Activated B cell treated with CpG ODN at 0.5 μM for 24 hours (primary cell): ENCODE measurements at places on chromosomes 3 and 15.

DNA sequence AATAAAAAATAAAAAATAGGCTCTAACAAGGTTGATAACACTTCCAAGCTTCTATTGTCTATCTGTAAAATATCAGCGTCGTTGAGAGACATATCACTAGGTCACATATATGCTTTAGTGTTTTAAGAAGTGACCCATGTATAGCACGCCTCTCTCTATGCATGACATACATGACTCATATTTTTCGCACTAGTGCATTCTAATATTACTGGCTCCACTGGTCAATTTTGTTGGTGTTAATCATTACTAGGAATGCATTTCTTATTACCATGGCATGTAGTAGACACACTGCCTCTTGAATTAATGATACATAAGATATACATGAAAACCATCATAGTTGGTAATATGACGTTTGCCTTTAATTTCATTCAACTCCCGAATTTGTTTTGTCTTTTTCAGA lies 203.1 kb downstream of the CHL1 start:
- DNase-seq, result no peak

GRCh38 chr15:59825901-59826300 lies 136.8 kb upstream of the BNIP2 start:
- no peak for DNase-seq

GRCh38 chr15:47553947-47554346 lies 163.4 kb upstream of the SEMA6D start:
- no peak for DNase-seq

DNA sequence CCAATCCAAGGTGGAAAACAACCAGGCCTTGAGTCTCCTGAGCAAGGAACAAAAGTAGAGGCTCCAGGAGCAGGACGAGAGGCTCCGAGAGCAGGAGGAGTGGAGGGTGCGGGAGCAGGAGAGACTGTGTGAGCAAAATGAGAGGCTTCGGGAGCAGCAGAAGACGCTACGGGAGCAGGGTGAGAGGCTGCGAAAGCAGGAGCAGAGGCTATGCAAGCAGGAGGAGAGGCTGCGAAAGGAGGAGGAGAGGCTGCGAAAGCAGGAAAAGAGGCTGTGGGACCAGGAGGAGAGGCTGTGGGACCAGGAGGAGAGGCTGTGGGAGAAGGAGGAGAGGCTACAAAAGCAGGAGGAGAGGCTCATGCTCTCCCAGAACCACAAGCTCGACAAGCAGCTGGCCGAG lies 60.3 kb upstream of the UBE2Q2 start:
- DNase-seq, result no peak

- no peak for DNase-seq
These were observed 7.6 kb downstream of the SLC27A2 start for GRCh38 chr15:50189633-50190032.

GRCh38 chr3:37115446-37115845 lies 58.9 kb downstream of the LRRFIP2 start:
- no peak for DNase-seq

DNA sequence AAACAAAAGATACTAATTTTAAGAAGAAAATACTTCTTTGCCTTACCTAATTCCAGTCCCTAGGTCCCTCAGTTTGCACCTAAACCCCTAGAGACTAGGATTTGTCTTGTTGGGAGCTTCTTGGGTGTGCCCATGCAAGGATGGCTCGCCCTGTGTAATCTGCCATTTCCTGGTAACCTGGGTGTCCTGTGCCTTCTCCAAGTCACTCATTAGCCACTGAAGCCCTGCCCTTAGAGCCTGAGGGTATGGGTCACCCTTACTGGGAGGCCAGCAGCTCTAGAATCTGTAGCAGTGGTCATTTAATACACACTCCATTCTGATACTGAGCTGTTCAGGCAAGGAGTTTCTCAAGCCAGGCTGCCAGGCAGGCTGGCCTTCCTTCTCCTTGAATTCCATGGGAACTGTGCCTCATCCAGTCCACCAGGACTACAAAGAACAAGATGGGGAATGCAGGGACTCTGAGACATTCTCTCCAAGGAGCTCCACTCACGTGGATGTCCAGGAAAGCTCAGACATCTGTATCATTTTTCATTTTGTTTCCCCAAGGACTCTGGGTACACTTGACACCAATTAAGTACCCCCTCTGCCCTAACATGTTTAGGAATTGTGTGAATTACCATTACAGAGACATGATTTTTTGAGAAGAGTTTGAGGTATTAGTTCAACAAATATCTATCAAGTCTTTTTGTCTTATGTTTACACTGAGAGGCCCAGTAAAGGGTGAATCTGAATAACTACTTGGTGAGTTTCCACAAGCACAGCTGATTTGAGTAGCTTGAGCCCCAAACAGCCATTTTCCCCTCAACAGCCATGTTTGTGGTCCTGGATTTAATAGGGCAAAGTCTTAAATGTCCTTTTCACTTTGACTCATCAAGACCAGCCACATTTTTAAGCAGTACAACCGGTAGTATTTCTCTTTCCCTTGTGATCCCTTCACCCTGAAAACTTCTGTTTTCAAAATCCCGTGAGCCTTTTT lies 52.6 kb downstream of the ARNT2 start:
- DNase-seq, result no peak

DNA sequence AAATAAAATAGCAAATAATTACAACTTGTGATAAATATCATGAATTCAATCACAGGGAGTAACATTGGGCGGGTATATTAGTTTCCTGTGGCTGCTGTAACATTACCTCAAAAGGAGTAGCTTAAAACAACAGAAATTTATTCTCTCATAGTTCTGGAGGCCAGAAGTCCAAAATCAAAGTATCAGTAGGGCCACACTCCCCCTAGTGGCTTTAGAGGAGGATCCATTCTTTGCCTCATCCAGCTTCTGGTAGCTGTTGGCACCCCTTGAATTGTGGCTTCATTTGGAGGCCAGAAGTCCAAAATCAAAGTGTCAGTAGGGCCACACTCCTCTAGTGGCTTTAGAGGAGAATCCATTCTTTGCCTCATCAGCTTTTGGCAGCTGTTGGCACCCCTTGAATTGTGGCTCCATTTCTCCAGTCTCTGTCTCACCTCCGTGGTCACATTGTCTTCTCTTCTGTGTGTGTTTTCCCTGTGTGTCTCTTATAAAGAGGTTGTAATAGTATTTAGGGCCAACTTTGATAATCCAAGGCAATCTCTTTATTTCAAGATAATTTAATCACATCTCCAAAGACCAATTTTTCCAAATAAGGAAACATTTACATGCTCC lies 3.1 kb upstream of the CFAP20DC start:
- no peak for DNase-seq

DNA sequence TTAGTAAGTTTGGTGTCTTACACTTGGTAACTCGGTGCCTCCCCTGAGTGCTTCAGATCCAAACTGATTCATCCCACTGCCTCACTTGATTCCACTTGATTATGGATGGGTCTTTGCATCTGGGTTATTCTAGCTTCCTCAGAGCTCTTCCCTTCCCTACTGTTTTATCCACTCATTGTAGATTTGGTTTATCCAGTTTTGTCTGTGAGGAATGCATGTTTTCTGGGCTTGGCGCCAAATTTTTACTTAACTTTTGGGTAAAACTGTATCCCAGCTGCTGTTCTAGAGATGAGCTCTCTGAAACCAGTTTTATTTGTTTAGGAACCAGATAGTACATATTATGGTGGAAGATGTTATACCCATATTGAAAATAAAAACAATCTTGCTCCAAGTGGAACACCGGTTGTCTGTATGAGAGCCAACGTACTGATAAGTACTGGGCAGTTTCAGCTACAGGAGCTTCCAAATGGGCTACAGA lies 20.9 kb downstream of the RAD54L2 start:
- no peak for DNase-seq

- DNase-seq, result no peak
These were observed 64.1 kb upstream of the HEG1 start for GRCh38 chr3:125119752-125120378.

GRCh38 chr3:61733876-61734275 lies 172.5 kb downstream of the PTPRG start:
- no peak for DNase-seq

GRCh38 chr3:65706776-65707568 lies 331.7 kb downstream of the MAGI1 start:
- no peak for DNase-seq

DNA sequence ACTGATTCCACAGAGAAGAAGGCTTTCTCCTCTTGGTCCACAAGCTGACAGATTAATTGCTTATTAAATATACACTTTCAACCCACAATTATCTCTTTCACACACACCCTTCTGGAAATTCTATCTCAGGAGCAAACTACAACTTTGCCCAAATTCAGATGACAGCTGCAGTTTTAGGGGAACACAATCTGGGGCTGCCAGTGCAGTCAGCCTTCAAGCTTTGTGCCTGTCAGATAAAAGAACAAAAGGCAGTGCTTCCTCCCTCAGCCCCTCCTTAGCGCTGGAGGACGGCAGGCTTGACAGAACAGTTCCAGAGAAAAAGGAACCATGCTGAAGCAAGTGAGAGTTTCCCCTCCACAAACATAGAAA lies 99.6 kb downstream of the TMCC1 start:
- no peak for DNase-seq

GRCh38 chr3:25235031-25235430 lies 193.0 kb upstream of the RARB start:
- DNase-seq, result no peak

DNA sequence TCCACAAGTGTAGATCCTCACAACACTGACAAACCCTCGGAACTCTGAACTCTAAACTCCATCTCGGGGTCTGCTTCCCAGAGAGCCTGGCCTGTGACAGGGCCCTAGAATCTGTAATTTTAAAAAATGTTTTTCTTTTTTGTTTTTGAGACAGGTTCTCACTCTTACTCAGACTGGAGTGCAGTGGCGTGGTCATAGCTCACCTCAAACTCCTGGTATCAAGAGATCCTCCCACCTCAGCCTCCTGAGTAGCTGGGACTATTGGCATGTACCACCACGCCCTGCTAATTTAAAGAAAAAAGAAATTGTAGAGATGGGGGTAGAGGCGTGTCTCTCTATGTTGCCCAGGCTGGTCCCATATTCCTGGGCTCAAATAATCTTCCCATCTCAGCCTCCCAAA lies 26.2 kb downstream of the CRABP1 start:
- DNase-seq, result no peak

DNA sequence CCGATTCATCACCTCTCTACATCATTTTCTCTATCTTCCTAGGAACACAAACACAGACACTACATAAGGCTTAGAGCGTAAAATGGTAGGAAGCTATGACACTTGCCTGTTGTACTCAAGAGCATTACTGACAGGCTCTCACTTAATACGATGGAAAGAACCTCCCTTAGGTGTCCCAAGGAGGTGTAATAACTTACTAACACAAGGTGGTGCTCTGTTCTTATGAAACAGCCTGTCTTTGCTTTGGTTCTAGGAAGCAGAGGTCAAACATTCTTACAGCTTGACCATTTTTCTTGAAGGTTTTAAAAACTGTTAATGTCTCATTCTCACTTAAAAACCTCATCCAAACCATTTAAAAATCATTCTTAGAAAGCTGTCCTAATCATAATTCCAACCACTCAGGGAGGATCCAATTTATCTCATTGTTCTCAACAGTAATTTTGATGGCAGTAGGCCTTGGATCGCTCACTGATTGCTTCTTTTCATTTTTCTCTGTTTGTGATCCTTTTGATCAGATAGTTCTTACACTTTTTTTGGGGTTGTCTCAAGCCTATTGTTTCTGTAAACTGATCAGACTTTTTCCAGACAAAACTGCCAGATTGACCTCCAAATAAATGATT lies 317.8 kb upstream of the AGTR1 start:
- DNase-seq, result no peak

DNA sequence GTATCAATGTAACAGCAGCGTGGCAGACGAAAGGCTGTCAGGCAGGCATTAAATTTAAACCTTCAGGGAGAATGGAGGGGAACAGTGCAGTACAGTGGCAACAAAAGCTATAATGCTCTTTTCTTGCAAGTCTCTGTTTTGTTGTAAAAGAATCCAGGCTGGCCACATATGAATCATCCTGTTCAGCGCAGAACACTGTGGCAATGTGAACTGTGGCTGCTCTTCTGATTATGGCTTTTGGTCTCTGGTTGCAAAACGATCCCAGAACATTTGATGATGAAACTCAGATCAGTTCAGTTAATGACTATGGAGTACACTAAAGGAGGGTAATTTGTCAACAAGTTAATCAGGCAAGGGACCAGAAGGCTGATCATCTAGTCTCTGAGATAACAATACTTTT lies 219.7 kb upstream of the SGO1 start:
- DNase-seq, result no peak
